NCI-H1105 (cell line): ENCODE measurements at places on chromosomes 1 and 21.

DNA sequence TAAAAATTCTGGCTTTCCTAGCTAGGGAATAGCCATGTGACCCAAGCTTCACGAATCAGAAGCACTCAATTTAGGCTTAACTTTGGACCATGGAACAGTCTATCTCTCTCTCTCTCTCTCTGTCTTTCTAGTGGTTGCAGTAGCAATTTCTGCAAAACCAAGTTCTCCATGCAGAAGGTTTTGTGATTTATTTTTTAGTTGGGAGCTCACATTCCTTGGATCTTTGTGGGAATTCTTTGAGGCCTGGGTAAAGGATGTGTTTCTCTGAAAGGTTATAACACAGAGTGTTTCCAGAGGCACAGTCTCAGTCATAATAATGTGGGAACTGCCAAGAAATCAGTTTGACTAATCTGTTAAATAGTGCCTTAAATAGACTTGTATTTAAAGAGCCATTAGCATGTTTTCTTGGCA is 112.3 kb upstream of the COL11A1 start:
- no peak for DNase-seq

- DNase-seq, result no peak
Measured at GRCh38 chr1:173862769-173863223, 5.0 kb downstream of the GAS5 start.

DNA sequence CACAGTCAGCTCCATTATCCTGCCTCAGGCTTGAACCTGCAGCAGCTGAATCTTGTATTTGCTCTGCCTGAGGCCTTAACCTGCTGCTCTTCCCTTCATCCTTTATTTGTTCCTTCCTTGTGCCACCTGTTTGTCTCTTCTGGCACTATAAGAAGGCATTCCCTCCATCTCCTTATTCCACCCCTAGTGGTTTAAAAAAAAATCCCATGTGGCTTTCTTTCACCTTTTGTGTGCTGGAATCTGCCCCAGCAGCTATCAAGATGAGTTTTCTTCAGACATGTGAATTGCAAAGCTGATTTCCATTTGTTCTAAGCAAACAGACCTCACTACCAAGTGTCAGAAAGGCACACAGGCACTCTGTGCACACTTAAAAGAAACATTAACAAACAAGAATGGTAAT is 294.6 kb downstream of the TTLL7 start:
- DNase-seq, result no peak

DNA sequence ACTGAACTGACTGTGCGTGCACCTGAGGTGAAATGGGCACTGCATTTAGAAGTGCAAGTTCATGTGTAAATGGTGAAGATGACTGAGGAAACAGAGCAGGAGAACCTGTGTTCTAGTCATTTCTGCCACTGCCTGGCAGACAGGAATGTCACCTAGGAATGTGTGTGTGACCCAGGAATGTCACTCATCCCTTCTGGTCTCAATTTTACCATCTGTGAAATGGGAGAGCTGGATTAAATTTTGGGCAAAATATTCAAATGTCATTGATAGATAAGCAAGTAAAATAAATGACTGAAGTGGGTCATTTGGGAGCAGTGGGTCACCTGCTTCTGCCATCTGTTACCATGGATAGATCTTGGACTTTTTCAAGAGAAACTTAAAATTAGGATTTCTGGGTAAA is 42.2 kb downstream of the SLC35F3 start:
- DNase-seq, result no peak

GRCh38 chr1:1529321-1529720 is 11.1 kb downstream of the TMEM240 start:
- DNase-seq, result no peak

DNA sequence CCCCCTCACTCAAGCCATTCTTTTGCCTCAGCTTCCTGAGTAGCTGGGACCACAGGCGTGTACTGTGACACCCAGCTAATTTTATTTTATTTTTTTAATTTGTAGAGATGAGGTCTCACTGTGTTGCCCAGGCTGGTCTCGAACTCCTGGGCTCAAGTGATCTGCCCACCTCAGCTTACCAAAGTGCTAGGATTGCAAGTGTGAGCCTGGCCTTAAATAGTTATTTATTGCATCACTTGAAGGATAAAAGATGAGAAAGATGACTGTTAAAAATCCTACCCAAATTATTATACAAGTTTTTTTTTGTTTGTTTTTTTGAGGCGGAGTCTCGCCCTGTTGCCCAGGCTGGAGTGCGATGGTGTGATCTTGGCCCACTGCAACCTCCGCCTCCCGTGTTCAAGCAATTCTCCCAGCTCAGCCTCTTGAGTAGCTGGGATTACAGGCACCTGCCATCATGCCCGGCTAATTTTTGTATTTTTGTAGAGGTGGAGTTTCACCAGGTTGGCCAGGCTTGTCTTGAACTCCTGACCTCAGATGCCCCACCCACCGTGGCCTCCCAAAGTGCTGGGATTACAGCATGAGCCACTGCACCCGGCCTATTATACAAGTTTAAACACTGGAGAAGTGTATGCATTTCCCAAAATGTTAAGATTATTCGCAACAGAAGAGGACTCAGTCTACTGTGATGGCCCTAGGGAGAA is 2.3 kb downstream of the UTP11 start:
- DNase-seq, result no peak

DNA sequence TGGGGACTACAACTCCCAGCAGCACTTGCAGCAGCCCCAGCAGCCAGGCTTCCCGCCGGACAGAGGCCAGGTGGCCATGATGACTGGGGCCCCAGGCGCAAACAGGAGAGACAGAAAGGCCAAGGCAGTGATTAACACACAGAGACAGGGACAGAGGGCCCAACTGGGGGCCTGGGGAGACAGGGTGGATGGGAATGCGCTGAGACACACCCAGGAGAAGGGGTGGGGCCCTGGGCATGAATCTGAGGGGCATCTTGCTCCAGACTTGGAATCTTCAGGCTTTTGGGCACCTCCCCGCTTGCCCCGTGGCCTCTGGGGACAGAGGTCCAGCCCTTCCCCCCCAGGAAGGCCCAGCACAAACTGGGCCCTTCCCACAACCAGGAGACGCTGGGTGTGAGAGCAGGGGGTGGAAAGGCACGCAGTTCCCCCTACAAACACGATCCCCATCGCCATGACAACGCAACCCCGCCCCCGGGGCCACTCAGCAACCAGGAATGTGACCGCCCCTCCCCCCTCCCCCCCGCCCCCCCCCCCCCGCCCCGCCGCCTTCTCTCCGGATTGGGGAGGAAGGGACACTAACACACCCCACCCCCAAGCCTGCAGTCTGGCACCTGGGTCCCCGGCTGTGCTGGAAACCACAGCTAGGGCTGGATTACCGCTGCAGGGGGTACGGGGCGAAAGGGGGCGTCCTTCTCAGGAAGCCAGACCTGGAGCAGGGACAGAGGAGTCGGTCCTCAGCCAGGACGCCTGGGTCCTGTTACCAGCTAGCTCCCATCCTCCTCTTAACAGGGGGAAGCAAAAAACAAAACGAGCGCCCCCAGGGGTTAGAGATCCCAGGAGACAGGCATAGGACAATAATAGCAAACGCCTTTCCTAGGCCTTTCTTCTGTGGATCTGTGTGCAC is 4.5 kb downstream of the HDGF start:
- peak; percentile 55 for DNase-seq

- DNase-seq, result no peak
Measured at GRCh38 chr1:91700332-91700731, 185.6 kb downstream of the TGFBR3 start.

- DNase-seq, result no peak
Measured at GRCh38 chr1:245652660-245653427, 498.1 kb downstream of the KIF26B start.

GRCh38 chr1:156926175-156926574 is 5.7 kb downstream of the LRRC71 start:
- peak; percentile 71 for DNase-seq

DNA sequence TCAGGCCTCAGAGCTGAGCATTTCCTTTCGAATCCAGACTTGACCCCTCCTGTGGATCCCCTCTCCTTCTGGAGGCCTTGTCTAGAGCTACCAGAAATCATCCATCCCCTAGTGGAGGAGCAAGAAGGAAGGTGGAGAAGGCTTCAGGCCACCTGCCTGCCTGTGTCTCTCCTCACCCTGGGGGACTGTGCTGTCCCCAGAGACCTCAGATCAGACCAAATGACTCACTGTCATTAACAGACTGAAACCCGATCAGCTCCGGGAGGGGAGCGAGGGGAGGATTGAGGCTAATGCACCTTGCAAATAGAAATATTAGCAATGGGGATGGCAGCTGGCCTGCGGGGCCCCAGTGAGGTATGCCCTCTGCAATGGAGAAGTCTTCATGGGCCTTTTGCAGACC is 2.1 kb downstream of the MYBPH start:
- DNase-seq, result peak; percentile 41

GRCh38 chr1:157975228-157975950 is 18.1 kb upstream of the KIRREL1 start:
- no peak for DNase-seq

- peak; percentile 91 for DNase-seq
Measured at GRCh38 chr1:39955547-39956539, 898 bp downstream of the MFSD2A start.

DNA sequence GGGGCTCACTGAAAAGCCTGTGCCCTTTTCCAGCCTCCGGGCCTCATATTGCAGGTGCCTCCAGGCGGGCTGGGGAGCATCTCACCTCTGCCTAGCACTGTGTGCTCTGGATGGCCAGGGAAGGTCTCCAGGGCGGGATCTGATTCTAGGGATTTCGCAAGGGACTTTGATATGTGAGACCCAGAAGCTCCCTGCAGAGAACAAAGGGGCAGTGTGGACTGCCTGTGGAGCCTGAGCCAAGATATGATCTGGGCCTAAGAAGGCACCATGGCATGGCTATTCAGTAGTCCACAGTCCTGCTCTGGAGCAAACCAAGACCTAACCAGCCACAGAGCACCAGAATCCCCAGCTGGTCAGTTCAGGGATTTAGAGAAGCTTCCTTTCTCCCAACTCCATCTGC is 157.2 kb downstream of the ST6GALNAC5 start:
- DNase-seq, result no peak

GRCh38 chr1:156931211-156931952 is 10.9 kb downstream of the LRRC71 start:
- DNase-seq, result no peak

DNA sequence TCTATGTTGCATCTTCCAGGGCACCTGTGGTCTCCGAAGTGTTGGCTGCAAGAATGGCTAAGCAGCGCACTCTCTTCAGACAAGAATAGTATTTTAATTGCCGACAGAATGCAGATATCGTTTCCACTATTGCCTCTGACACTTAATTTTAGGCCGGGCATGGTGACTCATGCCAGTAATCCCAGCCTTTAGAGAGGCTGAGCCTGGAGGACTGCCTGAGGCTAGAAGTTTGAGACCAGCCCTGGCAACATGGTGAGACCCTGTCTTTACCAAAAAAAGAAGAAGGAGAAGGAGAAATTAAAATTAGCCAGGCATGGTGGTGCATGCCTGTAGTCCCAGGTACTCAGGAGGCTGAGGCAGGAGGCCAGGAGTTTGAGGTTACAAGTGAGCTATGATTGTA is 306.9 kb downstream of the KIF26B start:
- no peak for DNase-seq

- DNase-seq, result no peak
Measured at GRCh38 chr1:108071601-108072000, 106.6 kb upstream of the VAV3 start.

DNA sequence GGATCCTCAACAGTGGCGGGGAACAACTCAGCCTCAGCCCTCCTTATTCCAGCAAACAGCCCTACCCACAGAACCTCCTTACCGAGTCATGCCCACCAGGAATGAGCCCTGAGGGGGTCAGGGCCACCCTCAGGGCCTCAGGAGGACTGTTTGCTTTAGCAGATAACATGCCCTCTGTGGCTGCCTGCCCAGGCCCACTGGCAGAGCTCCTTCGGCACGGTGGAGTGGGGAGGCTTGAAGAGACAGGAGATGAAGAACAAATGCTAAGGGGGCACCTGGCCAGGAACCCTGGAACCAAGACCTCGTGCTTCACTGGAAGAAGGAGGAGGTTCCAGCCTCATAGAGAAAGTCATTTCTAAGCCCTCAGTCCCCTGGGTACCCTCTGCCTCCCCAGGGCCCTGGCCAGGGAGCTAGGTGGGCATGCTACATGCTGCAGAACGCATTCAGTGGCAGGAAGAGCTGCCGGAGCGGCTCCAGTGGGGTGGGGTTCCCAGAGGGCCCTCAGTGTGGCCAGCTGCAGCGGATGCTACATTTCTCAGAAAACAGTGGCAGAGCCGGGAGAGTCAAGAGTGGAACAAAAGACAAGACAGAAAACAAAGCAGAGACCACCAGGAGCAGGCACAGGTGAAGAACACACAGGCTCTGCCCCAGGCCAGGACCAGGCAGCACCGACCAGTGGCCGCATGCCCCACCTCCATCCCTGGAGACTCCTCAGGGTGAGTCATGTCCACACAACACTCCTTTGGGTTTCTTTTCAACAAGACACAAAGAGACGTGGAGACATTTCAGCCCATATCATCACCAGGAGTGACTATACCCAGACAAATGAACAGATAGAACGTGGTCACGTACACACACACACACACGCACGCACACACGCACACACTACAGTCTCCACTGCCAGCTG is 39.8 kb downstream of the RIMS3 start:
- DNase-seq, result no peak

GRCh38 chr21:44482581-44483287 is 27.4 kb downstream of the LRRC3 start:
- no peak for DNase-seq

DNA sequence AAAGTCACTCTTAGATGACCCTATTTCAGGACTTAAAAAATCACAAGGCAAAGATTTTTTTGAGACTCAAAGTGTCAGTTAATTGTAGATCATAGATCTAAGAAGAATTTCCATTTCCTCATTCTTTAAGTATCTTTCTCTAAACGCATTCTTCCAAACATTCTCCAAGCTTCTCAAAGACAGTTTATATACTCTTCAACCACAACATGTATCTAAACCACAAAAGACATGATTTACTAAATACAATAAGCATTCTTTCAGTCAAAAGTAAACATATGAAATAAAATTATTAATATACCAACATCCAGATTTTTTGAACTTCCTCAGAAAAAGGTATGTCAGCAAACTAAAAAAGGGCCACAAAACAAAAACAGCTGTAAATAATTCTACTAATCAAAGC is 24.4 kb downstream of the RC3H1 start:
- no peak for DNase-seq

DNA sequence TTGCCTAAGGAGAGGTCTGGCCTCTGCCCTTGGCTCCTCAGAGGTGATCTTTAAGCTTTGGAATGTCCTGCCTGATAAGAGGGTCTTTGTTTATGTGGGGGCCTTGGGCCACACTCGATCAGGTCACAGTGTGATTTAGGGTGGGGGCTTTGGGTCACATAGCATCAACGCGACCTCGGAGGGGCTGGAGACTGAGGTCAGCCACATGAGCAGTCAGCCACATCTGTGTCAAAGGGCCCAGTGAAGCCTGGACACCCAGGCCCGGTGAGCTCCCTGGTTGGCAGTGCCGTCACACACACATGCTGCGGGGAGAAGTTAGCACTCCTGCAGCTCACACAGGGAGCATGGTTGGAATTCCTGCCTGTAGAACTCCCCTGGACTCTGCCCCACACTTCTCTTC is 345.0 kb downstream of the NPHP4 start:
- no peak for DNase-seq

DNA sequence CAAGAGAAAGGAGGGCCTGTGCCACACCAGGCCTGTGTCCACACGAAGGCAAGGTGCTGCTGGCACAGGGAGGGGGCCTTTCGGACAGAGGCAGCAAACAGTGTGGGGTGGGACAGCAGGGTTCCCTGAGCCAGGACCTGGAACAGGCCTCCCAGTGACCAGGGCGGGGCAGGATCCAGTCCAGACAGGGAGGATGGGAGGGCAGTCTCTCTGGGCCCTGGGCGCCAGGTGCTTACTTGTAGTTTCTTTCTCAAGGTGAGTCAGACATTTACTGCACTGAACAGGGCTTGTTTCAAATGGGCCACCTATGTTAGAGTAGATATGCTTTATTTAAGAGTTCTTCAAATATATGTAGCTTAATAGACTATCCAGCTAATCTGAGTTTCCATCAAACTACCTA is 52.8 kb upstream of the STUM start:
- DNase-seq, result no peak
